ENCODE measurements at places on chromosomes 1 and 21. TPM values are rescaled to one million over a fixed set of nuclear protein-coding genes. Genes with fewer than 3 reads are reported as not detected.

DNA sequence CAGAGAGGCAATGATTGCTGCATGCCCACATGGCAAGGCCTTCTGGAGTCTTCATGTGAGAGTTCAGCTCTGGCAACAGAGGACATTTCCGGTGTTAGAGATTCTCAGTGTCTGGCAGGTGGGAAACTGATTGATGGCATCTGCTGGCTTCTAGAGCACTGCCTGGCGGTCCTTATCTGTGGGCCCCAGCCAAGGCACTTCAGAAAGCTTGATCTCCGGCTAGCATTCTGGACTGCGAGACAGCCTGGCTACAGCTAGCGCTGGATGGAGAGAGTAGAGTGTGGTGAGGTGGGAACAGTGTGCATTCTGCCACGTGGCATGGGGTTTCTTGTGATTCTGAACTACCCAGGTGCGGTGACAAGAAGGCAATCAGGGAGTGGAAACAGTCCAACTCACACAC is 9.4 kb downstream of the ZNF678 start:
- DNase-seq: no peak

DNA sequence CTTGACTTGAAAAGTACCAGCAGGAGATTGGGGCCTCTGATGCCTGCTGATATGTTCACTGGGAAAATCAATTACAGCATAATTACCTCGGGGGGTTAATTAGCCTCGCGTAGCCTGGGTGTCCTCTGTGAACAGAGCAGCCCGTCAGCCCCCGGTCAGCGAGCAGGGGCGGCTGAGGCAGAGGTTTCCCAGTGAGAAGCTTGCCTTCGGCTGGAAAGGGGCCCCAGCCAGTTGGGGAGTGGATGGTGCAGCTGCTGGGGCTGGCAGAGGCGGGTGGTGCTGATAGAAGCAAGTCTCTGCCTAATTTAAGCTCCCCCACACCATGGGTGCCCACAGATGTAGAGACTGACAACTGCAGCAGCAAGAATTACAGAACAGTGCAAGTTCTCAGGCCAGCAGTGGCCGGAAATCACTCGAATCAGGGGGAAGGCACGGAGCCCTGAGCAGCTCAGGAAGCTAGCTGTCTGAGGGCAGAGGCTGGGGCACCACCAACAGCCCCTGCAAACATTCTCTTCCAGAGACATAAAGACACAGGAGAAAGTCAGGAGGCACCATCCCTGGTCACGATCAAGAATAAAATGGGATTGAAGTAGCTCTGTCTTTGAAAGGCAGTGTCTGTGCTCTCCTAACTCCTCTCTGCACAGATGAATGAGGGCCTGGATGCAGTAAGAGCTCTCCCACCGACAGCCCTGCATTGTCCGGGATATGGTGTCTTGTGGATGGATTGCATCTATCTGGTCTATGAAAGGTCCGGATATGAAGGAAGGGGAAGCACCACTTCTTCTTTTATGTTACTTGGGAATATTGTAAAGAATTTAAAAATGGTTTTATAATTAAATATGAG is 166.5 kb upstream of the CD34 start:
- no peak for DNase-seq

The SIM2 gene
- 9.1 TPM for total RNA-seq

The BMP8A gene
- not detected for total RNA-seq

The KRTAP11-1 gene
- not detected for total RNA-seq

The AGMAT gene
- total RNA-seq: 3.7 TPM

GRCh38 chr1:39671793-39672550 is at the start of gene NT5C1A:
Gene NT5C1A (minus strand): TSS chr1:39672107. CDS start chr1:39672038, 69 bp downstream.
- no peak for DNase-seq

DNA sequence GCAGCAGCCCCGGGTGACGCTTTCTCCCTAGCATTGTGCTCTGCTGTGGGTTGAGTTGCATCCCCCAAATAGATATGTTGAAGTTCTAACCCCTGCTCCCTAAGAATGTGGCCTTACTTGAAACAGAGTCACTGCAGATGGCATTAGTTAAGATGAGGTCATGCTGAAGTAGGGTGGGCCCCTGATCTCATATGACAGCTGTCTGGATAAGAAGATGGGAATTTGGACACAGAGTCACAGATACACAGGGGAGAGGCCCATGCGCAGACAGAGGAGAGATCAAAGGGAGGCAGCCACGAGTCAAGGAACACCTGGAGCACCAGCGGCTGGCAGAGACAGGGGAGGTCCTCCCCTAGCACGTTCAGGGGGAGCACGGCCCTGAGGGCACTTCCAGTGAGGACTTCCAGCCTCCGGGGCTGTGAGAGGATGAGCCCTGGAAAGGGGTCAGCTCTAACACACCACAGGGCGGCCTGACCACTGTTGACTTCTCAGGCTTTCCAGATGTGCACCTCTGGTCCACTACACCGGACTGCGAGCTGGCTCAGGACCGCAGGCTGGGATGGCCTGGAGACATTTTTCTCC is 46.4 kb downstream of the ABCG1 start:
- DNase-seq: no peak

DNA sequence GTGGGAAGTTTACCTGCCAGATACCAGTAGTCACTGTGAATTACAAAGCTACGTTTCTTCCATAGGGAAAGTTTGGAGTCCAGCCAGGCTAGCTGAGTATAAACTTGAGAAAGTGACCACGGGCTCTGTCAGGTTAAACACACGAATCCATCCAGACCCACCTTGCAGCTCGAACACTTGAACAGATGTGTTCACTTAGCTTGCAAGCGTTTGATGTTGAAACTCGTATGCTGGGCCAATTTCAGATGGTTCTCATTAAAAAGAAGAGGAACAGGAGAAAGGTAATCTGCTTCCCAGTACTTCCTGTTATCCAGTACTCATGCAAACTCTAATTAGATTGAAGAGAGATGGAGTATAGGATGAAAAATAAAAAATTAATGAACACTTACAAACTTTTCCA is 636.4 kb downstream of the SMYD3 start:
- DNase-seq: no peak

GRCh38 chr1:77316006-77316405 is 34.2 kb downstream of the AK5 start:
- peak; percentile 60 for DNase-seq

GRCh38 chr1:182459949-182460348 is 10.0 kb downstream of the RGSL1 start:
- no peak for DNase-seq

The NGF gene
- not detected for total RNA-seq

DNA sequence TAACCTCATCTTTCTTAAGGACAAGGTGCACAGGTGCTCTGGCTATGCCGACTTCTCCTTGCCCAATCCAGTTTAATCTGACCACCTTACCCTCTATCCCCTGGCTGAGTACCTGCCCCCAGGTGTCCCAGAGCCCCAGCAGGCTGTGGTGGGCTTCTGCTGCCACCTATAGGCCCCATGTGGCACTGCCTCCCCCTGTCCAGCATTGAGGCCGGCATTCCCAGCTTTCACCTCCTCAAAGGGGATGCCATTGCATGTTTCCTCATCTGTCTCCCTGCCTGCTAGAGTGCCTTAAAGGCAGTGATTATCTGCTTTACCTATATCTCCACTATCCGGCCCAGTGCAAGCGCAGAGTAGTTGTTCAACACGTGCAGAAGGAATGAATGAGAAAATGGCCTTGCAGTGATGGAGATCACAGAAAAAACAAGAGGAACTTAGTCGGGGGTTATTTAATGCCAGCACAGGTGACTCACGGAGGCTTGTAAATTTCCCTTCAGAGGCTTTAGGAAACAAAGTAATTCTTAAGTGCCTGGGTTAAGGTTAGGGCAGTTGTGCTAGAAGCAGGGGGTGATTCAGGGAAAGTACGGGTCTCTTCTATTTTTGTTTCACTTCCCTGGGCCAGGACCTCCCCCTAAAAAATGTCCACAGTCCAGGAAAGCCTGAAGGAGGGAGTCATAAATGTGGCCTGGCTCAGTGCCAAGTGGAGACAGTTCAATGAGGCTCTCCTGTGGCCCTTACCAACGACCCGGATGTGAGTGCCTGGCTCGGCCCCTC is 131.8 kb upstream of the NGF start:
- DNase-seq: peak; percentile 23

The KRTAP10-6 gene
- total RNA-seq: not detected

DNA sequence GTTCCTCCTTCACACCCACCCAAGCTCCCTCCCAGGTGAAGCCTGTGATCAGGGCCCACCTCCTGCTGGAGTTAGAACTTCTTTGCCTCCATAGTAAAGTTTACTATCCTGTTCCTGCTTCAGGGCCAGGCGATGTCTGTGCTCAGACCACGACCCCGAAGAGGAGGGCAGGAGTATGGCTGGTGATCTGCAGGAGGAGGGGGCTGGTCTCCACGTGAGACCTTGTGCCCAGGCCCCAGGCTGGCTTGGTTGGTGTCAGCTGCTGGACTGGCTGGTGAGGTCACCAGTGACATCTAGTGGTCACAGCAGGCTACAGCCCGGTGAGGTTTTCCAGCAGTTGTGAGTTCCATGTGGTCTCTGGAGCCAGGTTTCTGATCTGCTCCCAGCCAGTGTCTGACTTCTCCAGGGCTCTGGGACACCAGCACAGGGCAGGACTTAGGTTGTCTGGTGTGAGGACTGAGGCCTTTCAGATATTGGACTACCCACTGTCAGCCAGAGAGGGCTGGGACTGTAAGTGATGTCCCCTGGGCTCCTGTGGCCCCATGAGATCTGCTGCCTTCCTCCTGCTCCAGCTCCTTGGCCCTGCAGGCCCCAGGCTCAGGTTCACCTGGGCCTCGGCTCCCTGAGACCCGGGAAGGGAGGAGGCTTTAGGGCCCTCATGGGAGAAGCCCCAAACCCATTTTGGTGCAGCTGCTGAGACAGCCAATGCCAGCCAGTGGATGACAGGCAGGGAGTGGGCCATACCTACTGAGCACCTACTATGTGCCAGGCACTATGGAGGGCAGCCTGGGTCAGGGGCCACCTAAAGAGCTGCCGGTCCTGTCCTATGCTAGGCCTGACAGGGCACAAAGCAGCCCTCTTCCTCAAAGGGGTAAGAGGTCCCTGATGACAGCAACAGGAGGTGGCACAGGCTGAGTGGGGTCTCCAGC is 6.0 kb upstream of the UBL4B start:
- DNase-seq: peak; percentile 44

- DNase-seq: peak; percentile 39
These were observed 4.5 kb downstream of the TMEM125 start for GRCh38 chr1:43274125-43274803.
